ENCODE measurements at places on chromosomes 12 and 14. TPM values are rescaled to one million over a fixed set of nuclear protein-coding genes. Genes with fewer than 3 reads are reported as not detected.
A peak's percentile ranks its signal among the peaks of the same experiment; 100 is the strongest.

DNA sequence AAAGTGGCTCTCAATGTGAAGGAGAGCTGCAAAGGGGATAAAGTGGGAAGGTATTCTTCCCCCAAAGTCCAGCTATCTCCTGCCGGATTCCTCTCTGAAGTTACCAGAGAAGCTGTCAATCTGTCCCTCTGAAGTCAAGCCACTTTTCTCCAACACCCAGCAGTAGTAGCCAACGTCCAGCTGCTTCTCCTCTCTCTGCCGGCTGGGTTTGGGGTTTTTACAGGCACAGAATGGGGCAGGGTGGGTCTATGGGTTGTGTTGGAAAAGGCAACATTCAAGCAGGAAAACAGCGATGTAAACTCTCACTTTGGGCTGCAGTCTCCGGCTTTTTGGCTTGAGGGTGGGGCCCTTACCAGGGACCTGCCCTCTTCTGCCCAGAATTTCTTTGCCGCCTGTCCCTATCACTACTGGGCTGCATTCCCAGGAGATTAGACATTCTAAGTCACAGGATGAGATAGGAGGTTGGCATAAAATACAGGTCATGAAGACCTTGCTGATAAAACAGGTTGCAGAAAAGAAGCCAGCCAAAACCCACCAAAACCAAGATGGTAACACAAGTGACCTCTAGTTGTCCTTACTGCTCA lies 16.3 kb downstream of the CAPZA3 start:
- no peak for DNase-seq
- no peaks in the 10 kb centered on the region for H3K27me3 ChIP-seq
- peaks cover 27% of the 10 kb centered on the region for H3K4me1 ChIP-seq
- no peaks in the 10 kb centered on the region for H3K36me3 ChIP-seq
- H3K27ac ChIP-seq, result no peak overlapping the region

DNA sequence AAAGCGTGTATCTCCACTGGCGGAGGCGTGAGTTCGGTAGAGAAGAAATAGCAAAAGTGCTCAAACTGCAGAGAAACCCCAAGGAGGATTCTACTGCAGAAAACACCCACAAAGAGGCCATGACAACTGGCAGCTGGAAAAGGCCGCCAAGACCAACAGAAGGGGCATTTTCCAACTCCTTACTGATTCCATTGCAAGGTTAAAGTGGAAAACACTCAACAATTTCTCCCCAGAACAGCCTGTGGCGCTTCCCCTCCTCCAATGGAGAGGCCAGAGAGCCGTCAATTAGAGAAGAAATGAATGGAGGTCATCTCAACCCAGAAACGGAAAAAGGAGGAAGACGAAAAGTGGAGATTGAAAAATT lies 618 bp upstream of the ANKRD52 start:
- peak overlapping the region; percentile 70 for H3K27ac ChIP-seq
- peaks cover 35% of the 10 kb centered on the region for H3K4me1 ChIP-seq
- DNase-seq, result no peak
- H3K27me3 ChIP-seq, result no peaks in the 10 kb centered on the region
- peaks cover 20% of the 10 kb centered on the region for H3K36me3 ChIP-seq

- no peak overlapping the region for H3K27ac ChIP-seq
- no peaks in the 10 kb centered on the region for H3K4me1 ChIP-seq
- peak; percentile 33 for DNase-seq
- H3K27me3 ChIP-seq, result peaks cover 64% of the 10 kb centered on the region
- H3K36me3 ChIP-seq, result no peaks in the 10 kb centered on the region
These were observed 1.4 kb upstream of the DIO3 start for GRCh38 chr14:101559624-101560533.

DNA sequence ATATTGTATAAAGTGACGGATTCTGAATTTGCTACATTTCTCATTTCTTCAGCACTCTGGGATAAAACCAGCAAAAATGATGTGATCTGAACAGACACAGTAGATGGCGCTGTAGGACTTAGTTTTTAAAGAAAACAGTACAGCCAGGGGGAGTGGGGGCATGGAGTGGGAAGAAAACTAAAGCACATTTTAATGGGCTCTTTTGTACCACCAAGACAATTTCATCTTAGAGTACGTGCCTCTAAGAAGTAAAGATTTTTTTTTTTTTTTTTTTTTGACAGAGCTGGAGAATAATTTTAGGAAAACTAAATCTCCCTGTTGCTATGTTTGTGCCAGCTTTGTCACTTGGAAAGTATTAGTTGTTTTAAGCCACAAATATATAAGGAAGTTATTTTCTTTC lies 124.4 kb downstream of the RAD51B start:
- no peaks in the 10 kb centered on the region for H3K36me3 ChIP-seq
- no peaks in the 10 kb centered on the region for H3K27me3 ChIP-seq
- peak; percentile 88 for DNase-seq
- peaks cover 39% of the 10 kb centered on the region for H3K4me1 ChIP-seq

GRCh38 chr12:58678753-58679152 lies 241.6 kb downstream of the LRIG3 start:
- H3K4me1 ChIP-seq, result no peaks in the 10 kb centered on the region
- H3K27me3 ChIP-seq, result no peaks in the 10 kb centered on the region

DNA sequence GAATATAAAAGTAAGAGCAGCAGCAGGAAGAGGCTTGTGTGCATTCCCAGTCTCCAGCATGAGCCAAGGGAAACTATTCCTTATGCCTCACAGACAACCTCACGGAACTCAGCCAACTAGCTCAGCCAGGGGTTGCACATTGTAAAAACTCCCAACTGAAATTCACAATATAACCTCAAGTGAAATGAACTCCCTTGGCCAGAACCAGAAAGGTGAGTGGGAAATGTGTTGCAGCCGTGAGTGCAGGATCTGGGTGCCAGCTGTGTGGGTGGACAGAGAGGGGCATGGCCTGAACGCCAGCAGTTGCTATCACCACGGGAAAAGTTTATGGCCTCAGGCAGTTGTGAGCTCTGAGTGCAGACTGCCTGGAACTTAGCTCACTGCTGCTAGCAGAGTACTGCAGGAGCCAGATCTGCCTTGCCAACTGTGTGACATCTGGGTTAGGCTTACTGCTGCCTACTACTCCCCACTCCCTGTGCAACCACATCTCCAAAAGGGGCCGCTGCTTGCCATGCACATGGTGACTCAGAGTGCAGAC lies 2.3 kb upstream of the CLEC1A start:
- peaks cover 15% of the 10 kb centered on the region for H3K4me1 ChIP-seq
- DNase-seq, result peak; percentile 88
- no peaks in the 10 kb centered on the region for H3K36me3 ChIP-seq
- peak overlapping the region; percentile 75 for H3K27ac ChIP-seq
- H3K4me3 ChIP-seq, result peak overlapping the region; percentile 61

PPFIA2 gene
- total RNA-seq, result not detected

ARG2 gene
- 6.3 TPM for total RNA-seq
